SJCRH30 (cell line): ENCODE measurements at places on chromosomes 16 and 17.

DNA sequence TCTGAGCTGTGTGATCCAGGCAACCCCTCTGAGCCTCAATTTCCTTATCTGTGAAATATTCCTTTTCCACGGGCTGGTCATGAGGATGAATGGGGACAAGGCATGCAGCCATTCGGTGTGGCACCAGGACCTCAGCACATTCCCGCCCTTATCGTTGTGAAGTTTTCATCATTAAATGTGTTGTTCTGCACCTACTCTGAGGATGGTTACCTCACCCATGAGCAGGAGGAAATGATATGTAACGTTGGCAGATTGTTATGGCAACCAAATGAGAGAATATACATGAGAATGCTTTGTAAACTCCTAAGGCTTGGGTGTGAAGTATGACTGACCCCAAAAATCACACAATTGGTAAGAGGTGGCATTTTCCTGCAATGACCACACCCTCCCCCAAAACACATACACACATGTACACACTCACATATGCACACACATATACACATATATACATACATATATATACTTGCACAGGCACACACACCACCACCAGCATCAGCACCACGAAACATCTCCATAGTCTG lies 39.5 kb downstream of the SMARCE1 start:
- no peak for DNase-seq

- no peak for DNase-seq
These were observed 144.0 kb downstream of the SOX9 start for GRCh38 chr17:72264682-72265405.

GRCh38 chr17:45129940-45130680 lies 2.2 kb downstream of the PLCD3 start:
- no peak for DNase-seq

DNA sequence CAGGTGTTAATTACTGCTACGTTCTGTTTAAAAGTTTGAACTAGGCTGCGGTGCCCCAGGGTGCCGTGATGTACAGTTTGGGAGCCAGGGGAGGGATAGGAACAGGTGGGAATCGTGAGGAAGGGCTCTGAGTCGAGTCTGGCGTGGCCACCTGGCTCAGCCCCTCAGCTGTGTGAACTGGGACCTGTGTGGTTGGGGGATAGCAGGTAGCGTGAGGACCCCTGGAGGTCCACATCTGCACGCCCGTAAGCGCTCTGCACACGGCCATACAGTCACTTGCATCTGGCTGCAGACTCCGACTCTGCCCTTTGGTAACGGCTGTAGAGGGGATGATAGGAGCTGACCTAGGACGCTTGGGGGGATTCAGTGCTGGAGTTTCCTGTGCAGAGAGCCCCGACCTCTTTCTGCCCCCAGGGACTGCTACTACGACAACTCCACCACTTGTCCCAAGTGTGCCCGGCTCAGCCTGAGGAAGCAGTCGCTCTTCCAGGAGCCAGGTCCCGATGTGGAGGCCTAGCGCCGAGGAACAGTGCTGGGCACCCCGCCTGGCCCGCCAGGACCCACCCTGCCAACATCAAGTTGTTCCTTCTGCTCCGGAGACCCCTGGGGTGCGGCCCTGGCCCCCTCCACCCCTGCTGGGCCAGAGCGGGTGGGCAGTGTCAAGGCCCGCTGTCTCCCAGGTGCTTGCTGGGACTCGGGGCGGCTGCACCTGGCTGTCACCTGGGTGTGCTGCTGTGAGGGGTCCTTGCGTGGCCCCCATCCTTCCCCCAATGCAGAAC lies 17.1 kb downstream of the DEF8 start:
- DNase-seq = no peak

- DNase-seq = no peak
These were observed 94.4 kb upstream of the CPHXL start for GRCh38 chr16:75820672-75821071.

DNA sequence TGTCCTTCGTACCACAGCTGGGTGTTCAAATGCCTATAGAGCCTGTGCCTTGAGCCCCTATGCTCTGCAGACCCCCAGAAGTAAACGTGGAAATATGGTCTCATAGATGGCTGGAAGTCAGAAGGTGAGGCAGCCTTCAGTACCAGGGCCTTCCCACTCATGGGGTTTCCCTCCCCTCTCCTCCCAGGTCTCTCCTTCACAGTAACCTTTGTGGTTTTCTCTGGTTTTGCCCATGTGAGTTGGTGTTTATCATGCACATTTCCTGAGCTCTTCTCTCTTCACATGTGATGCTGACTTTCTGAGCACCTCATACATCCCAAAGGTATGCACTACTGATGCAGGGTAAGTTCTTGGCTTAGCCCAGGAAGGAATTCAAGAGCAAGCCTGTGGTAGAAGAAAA lies 35.4 kb downstream of the TMEM114 start:
- DNase-seq = no peak

GRCh38 chr16:22317625-22318024 lies 20.4 kb downstream of the POLR3E start:
- DNase-seq = no peak

- DNase-seq = no peak
These were observed 327.6 kb downstream of the CDH13 start for GRCh38 chr16:82954224-82954929.

DNA sequence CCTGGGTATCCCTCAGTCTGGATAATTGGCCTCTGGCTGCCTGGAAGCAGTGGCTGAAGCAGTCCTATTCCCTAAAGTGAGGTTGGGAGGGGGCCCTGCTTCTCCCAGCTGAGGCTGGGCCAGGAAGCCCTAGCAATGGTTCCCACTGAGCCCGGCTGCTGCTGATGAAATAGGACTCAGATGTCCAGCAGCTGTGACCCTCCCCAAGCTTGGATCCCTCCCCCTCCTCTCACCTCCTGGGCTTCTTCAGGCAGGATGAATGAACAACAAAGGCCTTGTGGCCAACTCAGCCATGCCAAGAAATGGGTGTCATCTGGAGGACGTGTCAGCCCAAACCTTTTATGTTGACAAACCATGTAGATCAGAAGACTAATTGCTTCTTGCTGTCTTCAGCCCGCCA lies 42.0 kb downstream of the AXIN2 start:
- peak; percentile 36 for DNase-seq

- DNase-seq = no peak
These were observed 2.3 kb upstream of the ITGAE start for GRCh38 chr17:3803308-3803640.

DNA sequence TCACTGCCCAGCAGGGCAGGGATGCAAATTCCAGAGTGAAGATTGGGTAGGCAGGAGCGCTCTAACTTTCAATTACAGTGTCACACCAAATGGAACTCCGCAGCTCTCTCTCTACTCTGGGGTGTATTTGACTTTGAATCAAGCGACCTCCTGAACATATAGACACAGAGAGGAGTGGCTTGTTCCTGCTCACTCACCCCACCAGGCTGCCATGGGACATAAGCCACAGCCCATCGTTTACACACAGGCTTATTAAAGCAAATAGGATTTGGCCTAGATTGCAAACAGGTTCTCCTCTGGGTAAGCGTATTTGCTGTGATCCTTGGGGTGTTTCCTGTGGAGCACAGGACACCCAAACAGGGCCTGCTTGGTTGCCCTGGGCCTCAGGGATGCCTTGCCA lies 281.6 kb upstream of the CCL2 start:
- DNase-seq = no peak

- DNase-seq = no peak
These were observed 194.1 kb upstream of the GSE1 start for GRCh38 chr16:85418978-85419491.

- DNase-seq = no peak
These were observed 68.2 kb downstream of the CDK12 start for GRCh38 chr17:39529455-39529854.

DNA sequence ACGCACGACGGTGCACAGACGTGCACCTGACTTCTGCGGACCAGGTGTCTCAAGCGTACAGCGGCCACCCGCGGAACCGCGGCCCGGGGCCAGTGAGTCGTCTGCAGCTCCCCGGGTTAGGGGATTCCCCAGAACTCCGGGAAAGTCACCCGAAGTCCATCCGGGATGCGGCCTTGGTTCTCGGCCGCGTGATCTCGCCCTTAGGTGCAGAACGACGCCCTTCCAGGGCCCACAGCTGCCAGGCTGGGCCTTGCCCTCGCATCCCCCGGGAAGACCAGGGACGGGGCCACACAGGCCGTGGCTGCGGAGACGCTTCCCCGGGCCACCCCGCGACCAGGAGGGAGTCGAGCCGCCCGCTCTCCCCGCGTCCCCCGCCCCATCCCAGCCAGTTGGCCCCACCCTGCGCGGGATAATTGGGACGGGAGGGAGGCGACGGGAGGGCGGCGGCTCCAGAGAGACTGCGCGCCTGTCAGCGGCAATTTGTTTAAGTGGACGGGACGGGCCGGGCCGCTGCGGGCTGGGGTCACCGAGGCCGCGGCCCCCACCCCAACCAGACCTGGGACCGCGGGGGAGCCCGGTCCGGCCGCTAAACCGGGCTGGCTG lies 3.6 kb upstream of the TBX2 start:
- DNase-seq = no peak

GRCh38 chr16:49195237-49195548 lies 86.4 kb downstream of the CBLN1 start:
- no peak for DNase-seq

GRCh38 chr16:58057784-58058183 lies 32.2 kb downstream of the MMP15 start:
- DNase-seq = no peak

DNA sequence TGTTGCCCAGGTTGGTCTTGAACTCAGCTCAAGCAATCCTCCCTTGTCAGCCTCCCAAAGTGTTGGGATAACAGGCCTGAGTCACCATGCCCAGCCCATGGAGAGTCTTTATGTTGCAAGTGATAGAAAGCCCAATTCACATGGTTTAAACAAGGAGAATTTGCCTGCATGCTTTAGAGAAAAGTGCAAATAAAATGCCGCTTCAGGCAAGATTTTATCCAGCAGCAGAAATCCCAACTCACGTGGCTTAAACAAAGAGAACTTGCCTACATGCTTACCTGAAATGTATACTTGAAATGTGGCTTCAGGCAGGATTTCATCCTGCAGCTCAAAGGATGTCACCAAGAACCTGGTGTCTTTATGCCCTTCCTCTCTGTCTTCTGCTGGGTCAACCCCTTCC lies 28.8 kb upstream of the XYLT2 start:
- DNase-seq = no peak

- no peak for DNase-seq
These were observed 20.1 kb upstream of the CCL5 start for GRCh38 chr17:35900280-35900679.

DNA sequence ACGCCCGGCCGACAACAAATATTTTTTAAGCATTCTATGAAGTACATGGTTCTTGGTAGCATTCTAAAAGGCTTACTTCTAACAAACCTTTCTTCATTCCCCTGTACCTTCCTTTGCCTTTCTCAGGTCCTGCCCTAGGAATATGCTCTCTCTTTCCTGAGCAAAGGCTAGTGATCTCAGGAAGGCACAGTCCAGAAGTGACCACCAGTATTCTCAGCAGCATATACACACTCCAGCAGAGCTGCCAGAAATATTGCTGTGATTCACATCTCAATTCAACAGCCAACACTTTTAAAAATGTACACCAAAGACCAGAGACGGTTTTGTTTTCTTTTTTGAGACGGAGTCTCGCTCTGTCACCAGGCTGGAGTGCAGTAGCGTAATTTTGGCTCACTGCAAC lies 41.4 kb upstream of the ANKFY1 start:
- DNase-seq = no peak

DNA sequence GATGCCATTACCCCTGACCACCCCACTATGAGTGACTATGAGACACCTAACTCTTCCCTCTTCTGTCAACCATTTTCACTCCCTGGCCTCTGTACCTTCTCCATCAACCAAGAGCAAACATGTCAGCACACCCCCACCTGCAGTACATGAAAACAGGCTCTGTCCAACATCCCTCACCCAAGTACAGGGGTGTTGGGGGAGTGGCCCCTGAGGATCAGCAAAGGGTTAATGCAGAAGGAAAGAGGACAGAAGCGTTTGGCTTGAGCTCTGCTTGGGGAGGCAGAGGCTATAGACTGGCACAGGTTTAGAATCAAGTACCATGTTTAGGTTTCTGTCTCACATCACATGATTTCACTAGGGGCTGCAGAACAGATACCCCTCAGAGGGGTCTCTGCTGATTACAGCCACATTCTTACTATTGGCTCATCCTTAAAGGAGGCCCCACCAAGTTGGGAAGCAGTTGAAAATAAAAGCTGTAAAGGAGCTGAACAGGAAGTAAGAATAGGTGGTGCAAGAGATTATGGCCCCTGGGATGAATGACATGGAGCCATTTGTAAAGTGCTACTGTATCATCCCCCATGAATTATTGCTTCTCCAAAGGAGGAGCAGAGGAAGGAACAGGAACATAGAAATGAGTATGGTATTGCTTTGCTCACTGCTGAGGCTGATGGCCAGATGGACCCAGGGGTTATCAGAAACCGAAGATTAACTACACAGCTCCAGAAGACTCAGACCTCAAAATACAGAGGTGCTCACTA lies 2.4 kb upstream of the PSMC3IP start:
- DNase-seq = no peak

- DNase-seq = no peak
These were observed 68.0 kb downstream of the CNTNAP4 start for GRCh38 chr16:76345163-76345661.

DNA sequence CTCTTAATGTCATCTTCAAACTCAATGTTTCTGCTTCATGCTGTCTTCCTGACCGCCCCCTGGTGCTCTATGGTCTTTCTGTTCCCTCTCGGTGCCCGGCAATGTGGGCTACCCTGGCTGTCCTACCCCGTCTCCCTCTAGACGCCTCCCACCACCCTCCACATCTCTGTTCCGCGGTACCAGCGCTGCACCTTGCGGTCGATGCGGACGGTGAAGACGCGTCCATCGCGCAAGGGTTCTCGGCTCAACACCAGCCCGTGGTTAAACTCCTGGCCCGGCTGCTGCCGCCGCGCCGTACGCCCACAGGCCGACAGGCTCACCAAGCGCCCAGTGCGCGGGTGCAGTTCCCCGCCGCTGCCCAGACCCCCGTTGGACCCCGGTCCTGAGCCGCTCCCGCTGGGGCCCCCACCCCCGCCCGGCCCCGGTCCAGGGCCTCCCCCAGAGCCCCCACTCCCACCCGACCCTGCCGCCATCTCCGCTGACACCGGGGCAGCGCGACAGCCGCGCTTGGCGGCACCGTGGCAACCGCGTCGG lies at the start of gene NEURL4:
TSS of gene NEURL4 (minus strand) at position 496 of the 534 bp plus-strand sequence. CDS start at position 473, 23 bp downstream.
- no peak for DNase-seq

- DNase-seq = peak; percentile 65
These were observed 19.8 kb upstream of the ANKRD40CL start for GRCh38 chr17:50787106-50787505.

- peak; percentile 75 for DNase-seq
These were observed 3.4 kb upstream of the C1QTNF8 start for GRCh38 chr16:1099189-1100083.
